Activated naive CD4-positive, alpha-beta T cell (primary cell): ENCODE measurements at places on chromosomes 2 and 18.
A peak's percentile ranks its signal among the peaks of the same experiment; 100 is the strongest.

DNA sequence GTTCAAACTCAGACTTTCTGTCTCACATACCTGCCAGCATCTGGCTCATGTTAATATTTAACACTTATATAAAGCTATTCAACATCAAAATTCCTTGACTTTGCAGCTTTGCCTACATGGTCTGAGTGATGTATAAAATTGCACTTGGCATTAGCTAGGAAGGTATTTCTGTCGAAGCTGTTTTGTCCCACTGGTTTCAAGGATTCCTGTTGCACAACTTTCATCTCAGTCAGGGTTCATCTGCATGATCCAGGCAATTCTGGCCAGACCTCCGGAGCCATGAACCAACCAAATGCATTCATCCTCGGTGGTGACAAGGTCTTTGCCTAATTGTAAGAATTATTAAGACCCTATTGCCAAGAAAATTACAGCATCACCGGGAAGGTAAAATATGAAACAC lies 185.4 kb downstream of the ZEB2 start:
- DNase-seq = no peak

- no peak for DNase-seq
These were observed 228.4 kb upstream of the MEX3C start for GRCh38 chr18:51425889-51426288.

DNA sequence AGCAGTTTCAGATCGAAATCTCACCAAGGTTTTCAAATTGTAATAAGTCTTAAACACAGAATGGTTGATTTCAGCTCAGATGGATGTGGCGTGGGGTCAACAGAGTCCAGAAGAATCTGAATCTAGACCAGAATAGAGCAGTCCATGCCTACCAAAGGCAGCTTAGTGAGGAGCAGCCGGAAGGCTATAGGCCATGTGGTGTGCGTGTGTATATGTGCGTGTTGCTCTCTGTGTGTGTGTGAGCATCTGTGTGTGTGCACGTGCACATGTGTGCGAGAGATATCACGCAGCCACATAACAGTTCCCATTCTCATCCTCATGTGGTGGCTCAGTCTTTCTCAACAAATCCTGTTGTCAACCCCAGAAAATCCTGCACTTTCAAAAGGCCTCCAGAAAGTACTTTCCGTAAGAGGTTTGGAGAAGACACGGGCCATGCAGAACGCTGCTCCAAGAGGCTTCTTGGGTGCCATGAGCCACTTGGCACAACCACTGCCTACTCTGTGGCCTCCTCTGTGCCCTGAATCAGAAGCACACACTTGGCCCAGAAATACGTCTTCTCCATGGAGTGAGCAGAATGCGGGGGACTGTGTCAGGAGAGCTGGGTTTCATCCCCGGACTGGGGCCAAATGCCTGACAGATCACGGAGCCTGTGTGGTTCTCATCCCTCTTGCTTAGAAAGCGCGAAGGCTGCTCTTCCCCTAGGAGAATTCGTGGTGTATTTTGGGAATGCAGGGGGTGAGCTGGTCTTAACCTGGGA lies 67.3 kb downstream of the ACKR3 start:
- no peak for DNase-seq

- no peak for DNase-seq
These were observed 27.3 kb upstream of the INHBB start for GRCh38 chr2:120318626-120319025.

- no peak for DNase-seq
These were observed 38.0 kb upstream of the CYP20A1 start for GRCh38 chr2:203200866-203201265.

DNA sequence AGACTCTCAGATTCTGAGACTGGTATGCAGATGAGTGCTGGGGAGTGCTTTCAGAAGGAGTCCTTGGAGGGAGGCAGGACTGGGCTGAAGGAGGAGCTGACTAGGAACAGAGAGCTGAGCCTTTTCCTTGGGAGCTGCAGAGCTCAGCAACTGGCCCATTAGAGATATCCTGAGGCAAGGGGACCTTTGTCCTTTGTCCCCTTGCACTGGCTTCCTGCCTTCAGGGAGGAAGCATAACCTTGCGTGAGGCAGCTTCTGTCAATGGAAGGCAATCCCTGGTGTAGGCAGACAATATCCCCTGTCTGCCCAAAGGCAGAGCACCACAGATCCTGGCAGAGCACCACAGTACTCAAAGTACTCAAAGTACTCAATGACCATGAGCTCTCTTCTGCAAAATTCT lies 375.3 kb downstream of the HRH4 start:
- DNase-seq = no peak

- no peak for DNase-seq
These were observed 131.1 kb upstream of the FAM98A start for GRCh38 chr2:33730193-33730592.

DNA sequence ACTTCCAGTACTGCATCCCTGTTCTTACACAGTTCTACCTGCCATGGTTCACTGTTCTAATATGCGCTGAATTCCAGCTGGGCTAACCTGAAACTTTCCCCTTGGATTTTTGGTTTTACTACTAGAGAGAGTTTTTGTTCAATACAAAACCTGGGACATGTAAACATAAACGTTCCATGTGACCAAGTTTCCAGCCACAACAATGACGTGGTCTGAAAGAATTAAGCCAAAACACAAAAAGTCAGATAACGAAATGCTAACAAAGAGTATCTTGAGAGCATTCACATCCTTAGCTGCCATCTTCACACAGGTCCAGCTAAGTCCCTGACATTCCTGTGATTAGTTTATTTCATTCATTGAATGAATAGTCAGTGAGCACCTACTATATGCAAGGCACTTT lies 467.0 kb upstream of the PKDCC start:
- no peak for DNase-seq

- no peak for DNase-seq
These were observed 79.8 kb downstream of the CCDC150 start for GRCh38 chr2:196719110-196719872.

DNA sequence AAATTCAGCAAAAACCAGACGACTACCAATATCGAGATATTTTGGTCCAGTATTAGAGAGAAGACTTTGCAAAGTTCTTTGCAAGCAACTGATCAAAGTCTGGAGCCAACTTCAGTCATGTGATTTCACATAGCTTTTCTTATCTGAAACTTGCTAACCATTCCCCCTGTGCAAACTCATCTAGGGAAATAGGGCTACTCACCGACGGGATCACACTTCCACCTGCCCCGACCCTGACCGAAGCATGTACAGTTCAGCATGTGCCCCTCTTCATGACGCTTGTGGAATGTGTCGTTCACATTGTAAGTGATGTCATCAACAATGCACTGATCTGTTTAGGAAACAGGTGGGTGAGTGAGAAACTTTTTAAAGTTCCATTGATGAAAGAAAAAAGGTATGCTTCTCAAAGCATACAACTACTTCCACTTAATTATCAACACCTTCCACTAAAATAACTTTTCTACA lies 15.4 kb downstream of the FN1 start:
- no peak for DNase-seq

- DNase-seq = no peak
These were observed 56.2 kb downstream of the DDX1 start for GRCh38 chr2:15647622-15648590.

GRCh38 chr2:16044946-16045456 lies 104.7 kb downstream of the MYCN start:
- no peak for DNase-seq

GRCh38 chr2:167761465-167762136 lies 485.8 kb downstream of the STK39 start:
- no peak for DNase-seq

DNA sequence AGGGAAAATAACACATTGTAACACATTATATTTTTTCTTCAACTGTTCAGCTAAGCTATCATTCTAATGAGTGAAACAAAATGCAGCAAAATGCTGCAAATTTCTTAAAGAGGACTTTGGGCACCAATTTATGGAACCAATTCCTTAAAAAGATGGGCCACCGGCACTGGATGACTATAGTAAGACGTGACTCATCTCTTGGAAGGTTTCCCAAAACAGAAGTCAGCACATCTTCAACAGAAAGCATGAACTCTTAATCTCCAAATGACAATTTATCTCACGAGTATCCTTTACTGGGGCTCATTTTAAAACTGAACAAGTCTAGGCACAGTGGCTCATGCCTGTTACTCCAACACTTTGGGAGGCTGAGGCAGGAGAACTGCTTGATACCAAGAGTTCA lies 213.4 kb downstream of the CDH20 start:
- DNase-seq = no peak

DNA sequence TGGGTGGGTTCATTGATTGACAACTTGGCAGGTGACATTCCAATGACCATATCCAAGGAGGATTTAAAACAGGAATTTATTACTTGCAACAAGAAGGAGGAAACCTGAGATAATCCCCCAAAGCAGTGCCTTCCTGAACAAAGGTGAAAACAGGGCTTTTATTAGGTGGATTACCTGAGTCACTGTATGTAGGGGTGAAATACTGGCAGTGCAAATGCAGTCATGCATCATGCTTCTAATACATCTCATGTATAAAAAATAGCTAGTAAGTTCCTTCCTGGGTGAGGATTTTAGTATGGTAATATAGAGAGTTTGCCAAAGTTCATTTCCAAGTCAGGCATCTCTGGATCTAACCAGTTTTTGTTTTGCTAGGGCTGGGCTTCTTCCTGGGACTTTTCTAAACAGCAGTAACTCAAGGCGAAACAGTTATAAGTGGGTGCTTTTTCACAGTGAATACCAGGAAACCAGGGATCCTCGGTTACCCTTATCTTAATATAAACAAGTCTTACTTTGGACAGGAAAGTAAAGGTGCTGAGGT lies 583.4 kb upstream of the LRRTM1 start:
- DNase-seq = no peak

DNA sequence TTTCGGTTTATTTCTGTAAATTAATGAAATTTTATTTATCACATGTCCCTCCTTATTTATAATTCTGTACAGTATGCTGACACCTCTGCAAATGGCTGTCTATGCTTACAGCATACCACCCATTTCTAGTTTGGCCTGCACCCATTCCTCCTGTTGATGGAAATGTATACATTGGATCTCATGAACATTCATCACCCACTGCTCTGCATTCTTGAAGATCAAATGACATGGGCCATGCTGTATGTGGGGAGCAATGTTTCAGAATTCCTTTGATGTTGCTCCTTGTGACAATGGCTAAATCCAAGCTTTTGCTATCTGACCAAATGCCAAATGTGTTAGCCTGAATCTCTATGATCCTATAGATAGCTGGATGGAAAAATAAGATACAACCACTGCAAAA lies 55.3 kb upstream of the ITGB6 start:
- no peak for DNase-seq

DNA sequence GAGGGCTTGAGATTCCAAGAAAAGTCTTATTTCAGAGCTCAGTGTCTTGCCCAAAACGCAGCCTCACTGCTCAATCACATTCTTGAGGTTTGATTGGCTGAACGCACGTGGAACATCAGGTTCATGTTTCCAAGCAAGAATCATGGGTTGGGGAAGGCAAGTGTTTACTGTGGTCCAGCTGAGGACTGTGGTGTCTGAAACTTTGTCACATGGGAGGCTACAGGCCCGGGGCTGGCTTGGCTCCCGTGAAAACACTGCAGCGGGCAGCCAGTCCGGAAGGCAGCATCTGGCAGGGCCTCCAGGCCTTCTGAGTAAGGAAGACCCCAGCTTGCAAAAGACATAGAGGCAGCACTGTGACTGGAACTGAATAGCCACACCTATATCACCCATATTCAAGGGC lies 84.7 kb downstream of the POLR1A start:
- DNase-seq = no peak

- no peak for DNase-seq
These were observed 368.4 kb downstream of the TXNL1 start for GRCh38 chr18:56269958-56270357.

DNA sequence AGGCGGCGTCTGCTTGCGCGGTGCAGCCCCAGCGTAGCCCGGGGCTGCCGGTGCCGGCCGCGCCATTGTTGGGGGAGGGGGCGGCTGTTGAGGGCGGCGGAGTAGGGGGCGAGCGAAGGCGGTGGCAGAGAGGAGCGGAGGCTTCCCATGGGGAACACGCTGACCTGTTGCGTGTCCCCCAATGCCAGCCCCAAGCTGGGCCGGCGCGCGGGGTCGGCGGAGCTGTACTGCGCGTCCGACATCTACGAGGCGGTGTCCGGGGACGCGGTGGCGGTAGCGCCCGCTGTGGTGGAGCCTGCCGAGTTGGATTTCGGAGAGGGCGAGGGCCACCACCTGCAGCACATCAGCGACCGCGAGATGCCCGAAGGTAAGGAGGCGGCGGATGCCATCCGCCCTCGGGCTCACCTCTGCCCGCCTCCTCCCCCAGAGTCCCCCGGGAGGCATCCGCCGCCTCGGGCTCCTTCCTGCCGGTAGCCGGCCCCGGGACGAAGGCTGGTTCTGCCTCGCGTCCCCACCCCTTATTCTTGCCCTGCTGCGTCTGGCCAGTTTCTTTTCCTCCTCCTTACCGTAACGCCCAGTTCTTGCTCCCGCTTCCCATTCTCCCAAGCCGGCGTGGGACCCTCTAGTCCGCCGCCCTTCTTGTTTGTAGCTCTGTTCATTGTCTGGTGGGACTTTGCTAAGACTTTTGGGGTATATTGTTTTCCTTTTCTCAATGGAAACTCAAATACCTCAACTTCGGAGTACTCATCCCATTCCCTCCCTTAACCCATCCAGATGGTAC lies 500 bp downstream of the CCNYL1 start:
- DNase-seq = peak; percentile 53

DNA sequence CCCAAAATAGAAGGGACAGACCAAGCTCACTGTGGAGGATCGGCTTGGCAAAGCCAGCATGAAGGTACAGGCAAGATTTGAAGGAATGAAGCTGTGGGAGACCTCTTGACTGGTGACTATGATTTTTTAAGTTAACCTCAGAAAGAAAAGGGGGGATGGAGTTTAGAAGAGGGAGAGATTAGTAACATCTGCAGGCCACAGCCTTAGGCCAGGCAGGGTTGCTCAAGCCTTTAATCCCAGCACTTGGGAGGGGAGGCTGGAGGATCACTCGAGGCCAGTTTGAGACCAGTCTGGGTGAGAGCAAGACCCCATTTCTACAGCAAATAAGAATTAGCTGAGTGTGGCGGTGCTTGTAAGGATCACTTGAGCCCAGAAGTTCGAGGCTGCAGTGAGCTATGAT lies 46.6 kb downstream of the ZNF532 start:
- no peak for DNase-seq

- no peak for DNase-seq
These were observed 111.0 kb upstream of the LINC00305 start for GRCh38 chr18:64259871-64260270.

GRCh38 chr18:12046046-12046750 lies 47.4 kb upstream of the ANKRD62 start:
- DNase-seq = no peak

DNA sequence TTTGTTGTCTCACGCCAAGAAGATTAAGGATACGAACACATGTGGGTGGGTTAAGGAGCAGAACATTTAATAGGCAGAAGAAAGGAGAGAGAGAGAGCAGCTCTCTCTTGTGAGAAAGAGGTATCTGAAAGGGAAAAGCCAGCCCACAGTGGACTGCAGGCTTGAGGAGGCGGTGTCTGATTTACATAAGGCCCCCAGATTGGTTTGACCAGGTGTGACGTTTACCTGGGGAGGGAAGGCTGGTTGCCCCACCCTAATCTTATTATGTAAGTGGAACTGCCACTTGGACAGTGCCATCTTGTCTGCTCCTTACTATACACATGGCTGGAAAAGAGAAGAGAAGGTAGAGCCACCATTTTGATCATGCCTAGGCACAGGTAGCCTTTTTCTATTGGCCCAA lies 189.2 kb downstream of the NCK2 start:
- no peak for DNase-seq
